ENCODE measurements at places on chromosomes 5 and 9. TPM values are rescaled to one million over a fixed set of nuclear protein-coding genes. Genes with fewer than 3 reads are reported as not detected.

- no peaks in the 10 kb centered on the region for H3K27me3 ChIP-seq
- no peaks in the 10 kb centered on the region for H3K4me1 ChIP-seq
- H3K4me3 ChIP-seq: no peak overlapping the region
- DNase-seq: no peak
- no peak overlapping the region for H3K27ac ChIP-seq
- peaks cover 5% of the 10 kb centered on the region for H3K36me3 ChIP-seq
Measured at GRCh38 chr5:96741891-96742309, 65.8 kb downstream of the ERAP1 start.

DNA sequence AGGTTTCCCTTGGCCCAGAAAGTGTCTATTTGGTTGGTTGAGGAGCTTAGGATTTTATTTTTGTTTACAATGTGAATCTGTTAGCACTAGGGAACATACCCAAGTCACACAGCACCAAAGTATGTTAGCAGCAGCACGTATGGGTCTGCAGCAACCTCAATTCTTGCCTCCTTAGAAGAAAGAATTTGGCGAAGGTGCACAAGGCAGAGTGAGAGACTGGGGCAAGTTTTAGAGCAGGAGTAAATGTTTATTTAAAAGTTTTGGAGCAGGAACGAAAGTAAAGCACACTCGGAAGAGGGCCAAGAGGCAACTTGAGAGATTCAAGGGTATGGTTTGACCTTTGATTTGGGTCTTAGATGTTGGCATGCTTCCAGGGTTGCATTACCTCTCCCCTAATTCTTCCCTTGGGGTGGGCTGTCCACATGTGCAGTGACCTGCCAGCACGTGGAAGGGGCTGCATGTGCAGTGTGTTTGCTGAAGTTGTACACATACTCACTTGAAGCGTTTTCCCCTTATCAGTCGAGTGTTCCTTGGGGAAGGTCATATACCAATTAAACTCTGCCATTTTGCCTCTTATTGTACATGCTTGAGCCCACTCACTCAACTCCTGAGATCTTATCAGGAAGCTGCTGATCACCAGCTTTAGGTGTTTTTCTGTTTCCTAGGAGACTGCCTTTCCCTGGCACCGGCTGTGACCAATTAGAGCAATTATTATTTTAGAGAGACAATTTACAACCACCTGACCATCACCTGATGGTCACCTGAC, 64.9 kb upstream of the SHC3 start:
- no peaks in the 10 kb centered on the region for H3K36me3 ChIP-seq
- no peak overlapping the region for H3K4me3 ChIP-seq
- H3K27ac ChIP-seq: no peak overlapping the region
- no peaks in the 10 kb centered on the region for H3K4me1 ChIP-seq

The ACER2 gene
- total RNA-seq: 30.5 TPM

DNA sequence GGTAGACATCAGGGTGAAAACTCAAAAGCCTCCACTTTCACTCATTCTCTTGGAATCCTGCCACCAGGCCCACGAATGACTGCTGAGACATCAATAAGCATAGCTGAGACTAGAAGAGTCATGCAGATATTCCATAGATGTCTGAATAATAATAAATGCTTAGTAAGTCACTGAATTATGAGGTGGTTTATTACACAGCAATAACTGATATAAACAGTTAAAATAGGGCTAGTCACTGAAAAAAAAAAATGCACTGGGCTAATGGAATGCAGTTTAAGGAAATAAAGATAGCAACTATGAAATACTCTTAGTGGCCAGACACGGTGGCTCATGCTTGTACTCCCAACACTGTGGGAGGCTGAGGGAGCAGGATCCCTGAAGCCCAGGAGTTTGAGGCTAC, 262.8 kb upstream of the CDH6 start:
- no peak overlapping the region for H3K27ac ChIP-seq
- no peaks in the 10 kb centered on the region for H3K27me3 ChIP-seq
- DNase-seq: no peak
- no peaks in the 10 kb centered on the region for H3K36me3 ChIP-seq

The MAN2A1 gene
- 90.8 TPM for total RNA-seq

GRCh38 chr5:170169996-170170395, 62.8 kb upstream of the C5orf58 start:
- no peaks in the 10 kb centered on the region for H3K36me3 ChIP-seq
- peaks cover 4% of the 10 kb centered on the region for H3K4me1 ChIP-seq
- no peak overlapping the region for H3K4me3 ChIP-seq
- no peak for DNase-seq
- no peaks in the 10 kb centered on the region for H3K27me3 ChIP-seq

The HEMGN gene
- not detected for total RNA-seq

DNA sequence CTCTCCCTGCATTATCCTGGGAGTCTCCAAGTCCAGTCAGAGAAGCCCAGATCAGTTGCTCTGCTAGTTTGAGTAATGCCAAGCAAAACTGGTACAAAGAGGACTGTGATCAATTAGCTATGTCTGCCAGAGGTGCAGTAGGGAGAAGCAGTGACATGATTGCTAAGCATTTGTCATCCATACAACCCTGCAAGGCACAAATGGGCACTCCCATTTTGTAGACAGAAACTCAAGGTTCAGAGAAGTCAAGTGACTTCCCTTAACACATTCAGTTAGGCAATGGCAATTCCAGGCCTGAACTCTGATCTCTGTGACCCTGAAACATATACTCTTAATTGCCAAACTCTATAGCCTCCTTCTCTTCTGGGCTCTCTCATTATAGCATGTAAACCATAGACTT, 34.0 kb downstream of the NDST1 start:
- no peak overlapping the region for H3K4me3 ChIP-seq
- peaks cover 5% of the 10 kb centered on the region for H3K36me3 ChIP-seq
- peak overlapping the region; percentile 48 for H3K27ac ChIP-seq
- H3K4me1 ChIP-seq: peaks cover 5% of the 10 kb centered on the region
- H3K27me3 ChIP-seq: peaks cover 9% of the 10 kb centered on the region

- H3K36me3 ChIP-seq: no peaks in the 10 kb centered on the region
- H3K4me3 ChIP-seq: no peak overlapping the region
- no peak overlapping the region for H3K27ac ChIP-seq
- H3K27me3 ChIP-seq: peaks cover 6% of the 10 kb centered on the region
- DNase-seq: peak; percentile 90
- peaks cover 7% of the 10 kb centered on the region for H3K4me1 ChIP-seq
Measured at GRCh38 chr5:7754997-7755596, 95.8 kb downstream of the CFAP90 start.

DNA sequence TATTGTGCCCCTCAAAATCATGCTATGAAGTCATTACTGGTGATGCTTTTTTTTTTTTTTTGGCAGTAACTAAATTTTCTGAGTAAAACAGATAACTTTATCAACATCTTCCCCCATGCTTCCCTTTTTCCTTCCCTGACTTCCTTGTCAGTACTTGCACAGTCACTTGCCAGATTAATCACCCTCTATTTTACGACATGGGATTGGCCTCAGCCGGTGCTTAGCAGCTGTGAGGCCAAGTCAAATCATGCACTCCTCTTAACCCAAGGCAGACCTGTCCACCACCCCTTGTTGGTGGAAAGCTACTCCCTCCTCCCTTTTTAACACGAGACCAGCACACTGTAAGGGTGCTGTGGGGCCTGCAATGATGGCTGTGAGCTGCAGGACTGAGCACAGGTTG, 118.0 kb upstream of the OTULINL start:
- H3K4me3 ChIP-seq: no peak overlapping the region
- H3K36me3 ChIP-seq: peaks cover 4% of the 10 kb centered on the region
- DNase-seq: no peak
- H3K27me3 ChIP-seq: no peaks in the 10 kb centered on the region
- H3K4me1 ChIP-seq: peaks cover 30% of the 10 kb centered on the region

The DDX31 gene
- total RNA-seq: 8.7 TPM

DNA sequence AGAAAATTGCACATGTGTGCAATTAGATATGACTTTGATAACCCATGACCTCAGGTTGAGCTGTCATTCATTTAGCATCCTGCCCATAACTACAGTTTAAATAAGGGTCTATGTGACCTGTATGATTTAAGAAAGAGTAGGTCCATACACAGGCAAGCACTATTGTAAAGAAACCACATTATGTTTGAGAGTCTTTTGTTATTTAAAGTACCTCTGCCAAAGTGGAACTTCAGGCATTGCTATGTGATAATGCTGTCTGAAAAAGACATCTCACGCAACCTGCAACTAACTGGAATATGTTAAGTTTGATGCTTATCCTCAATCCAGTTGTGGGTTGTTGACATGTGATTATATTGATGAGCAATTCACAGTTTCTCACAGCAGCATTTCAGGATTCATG, 317.0 kb downstream of the TMEM161B start:
- no peaks in the 10 kb centered on the region for H3K4me1 ChIP-seq
- no peaks in the 10 kb centered on the region for H3K36me3 ChIP-seq
- H3K27ac ChIP-seq: no peak overlapping the region
- no peak for DNase-seq
- no peaks in the 10 kb centered on the region for H3K27me3 ChIP-seq

- H3K27me3 ChIP-seq: peaks cover 5% of the 10 kb centered on the region
- H3K36me3 ChIP-seq: no peaks in the 10 kb centered on the region
- H3K4me1 ChIP-seq: no peaks in the 10 kb centered on the region
- H3K27ac ChIP-seq: no peak overlapping the region
- DNase-seq: no peak
- no peak overlapping the region for H3K4me3 ChIP-seq
Measured at GRCh38 chr5:151643388-151643787, 43.3 kb downstream of the SPARC start.

The TMEM215 gene
- total RNA-seq: 0.27 TPM

GRCh38 chr5:61519728-61520277, 187.7 kb downstream of the ZSWIM6 start:
- no peak for DNase-seq
- peaks cover 4% of the 10 kb centered on the region for H3K27me3 ChIP-seq
- H3K27ac ChIP-seq: no peak overlapping the region
- no peaks in the 10 kb centered on the region for H3K4me1 ChIP-seq
- no peaks in the 10 kb centered on the region for H3K36me3 ChIP-seq
- H3K4me3 ChIP-seq: no peak overlapping the region

The HRH2 gene
- not detected for total RNA-seq

The FOXD4L6 gene
- total RNA-seq: not detected

The SPINK6 gene
- total RNA-seq: not detected

DNA sequence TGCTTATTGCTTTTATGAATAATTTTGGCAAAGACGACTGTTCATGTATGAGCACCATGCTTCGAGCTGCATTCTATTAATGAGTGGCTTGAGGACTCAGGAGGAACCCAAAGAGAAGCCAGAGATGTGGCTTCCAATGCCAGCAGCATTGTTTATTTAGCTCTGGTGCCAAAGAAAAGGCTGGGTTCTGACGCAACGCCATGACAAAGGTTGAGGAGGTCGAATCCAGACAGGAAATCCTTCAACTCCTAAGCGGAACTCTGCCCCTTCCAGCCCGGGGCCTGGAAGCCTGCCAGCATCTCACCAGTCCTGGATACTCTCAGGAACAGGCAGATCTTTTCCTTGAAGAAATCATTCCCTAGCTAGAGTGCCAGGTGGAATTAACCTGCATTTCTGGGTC, 104.4 kb downstream of the ARHGAP26 start:
- H3K27me3 ChIP-seq: no peaks in the 10 kb centered on the region
- no peak for DNase-seq
- no peaks in the 10 kb centered on the region for H3K36me3 ChIP-seq
- H3K4me1 ChIP-seq: peaks cover 15% of the 10 kb centered on the region
- no peak overlapping the region for H3K4me3 ChIP-seq
- H3K27ac ChIP-seq: no peak overlapping the region

GRCh38 chr5:173180331-173180730, 36.0 kb downstream of the BNIP1 start:
- no peaks in the 10 kb centered on the region for H3K4me1 ChIP-seq
- no peak overlapping the region for H3K27ac ChIP-seq
- H3K4me3 ChIP-seq: no peak overlapping the region
- DNase-seq: no peak

GRCh38 chr5:140165101-140165922, 9.7 kb upstream of the CYSTM1 start:
- H3K4me3 ChIP-seq: no peak overlapping the region
- no peak overlapping the region for H3K27ac ChIP-seq
- peaks cover 5% of the 10 kb centered on the region for H3K4me1 ChIP-seq
- H3K36me3 ChIP-seq: no peaks in the 10 kb centered on the region
- H3K27me3 ChIP-seq: peaks cover 5% of the 10 kb centered on the region

GRCh38 chr9:74742792-74743730, 144.7 kb downstream of the TRPM6 start:
- no peaks in the 10 kb centered on the region for H3K36me3 ChIP-seq
- no peak overlapping the region for H3K4me3 ChIP-seq
- DNase-seq: peak; percentile 43
- H3K27me3 ChIP-seq: no peaks in the 10 kb centered on the region
- H3K27ac ChIP-seq: no peak overlapping the region

The KLHL3 gene
- 5.7 TPM for total RNA-seq

GRCh38 chr9:98896632-98897031, 47.1 kb upstream of the COL15A1 start:
- peaks cover 5% of the 10 kb centered on the region for H3K4me1 ChIP-seq
- no peak overlapping the region for H3K27ac ChIP-seq
- H3K4me3 ChIP-seq: no peak overlapping the region
- DNase-seq: no peak

The TUSC1 gene
- total RNA-seq: 7.4 TPM

DNA sequence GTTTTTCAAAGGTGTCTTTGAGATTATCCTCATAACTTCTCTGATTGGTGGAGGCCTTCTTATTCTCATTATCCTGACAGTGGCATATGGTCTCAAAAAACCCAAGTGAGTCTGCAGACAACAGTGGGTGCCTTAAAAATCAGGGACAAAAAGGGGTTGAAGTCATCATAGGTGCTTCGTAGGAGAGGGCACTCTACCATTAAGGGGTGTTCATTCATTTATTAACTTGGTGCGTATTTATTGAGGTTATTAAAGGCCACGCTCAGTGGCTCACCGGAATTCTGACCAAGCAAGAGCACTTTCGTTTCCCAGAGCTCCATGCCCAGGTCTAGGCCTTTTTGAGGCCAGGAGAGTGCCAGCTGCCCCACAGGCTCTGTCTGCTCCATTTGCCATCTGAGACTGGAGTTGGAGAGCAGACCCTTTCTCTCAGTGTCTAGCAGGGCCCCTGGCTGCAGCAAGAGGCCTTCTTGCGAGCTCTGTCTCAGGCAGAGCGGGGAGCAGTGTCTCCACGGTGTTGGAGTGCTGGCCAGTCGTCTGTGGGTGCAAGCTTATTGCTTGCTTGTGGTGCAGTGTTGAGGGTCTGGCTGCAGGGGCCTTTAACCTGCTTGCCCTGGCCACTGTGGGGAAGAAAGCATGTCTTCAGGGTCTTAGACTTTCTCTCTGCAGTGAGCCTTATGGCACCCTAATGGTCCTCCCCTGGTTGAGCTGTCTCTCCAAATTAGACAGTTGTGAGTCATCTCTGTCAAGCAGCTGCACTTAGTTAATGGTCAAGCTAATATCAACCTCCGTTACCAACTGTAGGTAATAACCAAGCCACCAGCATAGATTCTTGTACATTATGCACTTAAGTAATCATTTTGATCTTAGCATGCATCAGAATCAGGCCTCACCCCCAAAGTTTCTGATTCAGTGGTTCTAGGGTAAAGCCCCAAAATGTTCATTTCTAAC, 62.6 kb downstream of the IL31RA start:
- no peaks in the 10 kb centered on the region for H3K4me1 ChIP-seq
- no peak overlapping the region for H3K4me3 ChIP-seq
- H3K27me3 ChIP-seq: peaks cover 1% of the 10 kb centered on the region
- no peaks in the 10 kb centered on the region for H3K36me3 ChIP-seq

GRCh38 chr5:74093561-74093960, 467.6 kb downstream of the ARHGEF28 start:
- no peaks in the 10 kb centered on the region for H3K36me3 ChIP-seq
- H3K27ac ChIP-seq: no peak overlapping the region
- no peak overlapping the region for H3K4me3 ChIP-seq
- peaks cover 2% of the 10 kb centered on the region for H3K4me1 ChIP-seq
